ENCODE measurements at places on chromosomes 4 and X.

- DNase-seq, result no peak
Observed at GRCh38 chrX:126557151-126557550, 4.5 kb upstream of the DCAF12L1 start.

DNA sequence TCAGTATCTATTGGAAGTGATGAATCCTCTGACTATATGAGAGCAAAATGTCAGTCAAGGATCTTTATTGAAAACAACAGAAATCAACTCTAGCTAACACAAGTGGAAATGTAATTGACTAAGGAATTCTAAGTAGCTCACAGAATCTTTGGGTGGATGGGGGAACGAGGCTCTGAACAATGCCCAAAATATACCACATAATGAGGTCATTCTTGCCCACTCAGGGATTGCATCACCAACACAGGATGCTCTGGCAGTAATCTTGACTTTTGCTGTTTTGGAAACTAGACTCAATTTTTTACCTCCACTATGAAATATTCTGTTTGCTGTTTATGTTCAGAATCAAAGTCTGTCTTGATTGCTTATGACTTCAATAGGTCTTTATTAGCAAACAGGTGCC lies 127.4 kb upstream of the UNC5C start:
- peak; percentile 10 for DNase-seq

GRCh38 chr4:1414831-1415680 lies 8.8 kb upstream of the NKX1-1 start:
- DNase-seq, result no peak

DNA sequence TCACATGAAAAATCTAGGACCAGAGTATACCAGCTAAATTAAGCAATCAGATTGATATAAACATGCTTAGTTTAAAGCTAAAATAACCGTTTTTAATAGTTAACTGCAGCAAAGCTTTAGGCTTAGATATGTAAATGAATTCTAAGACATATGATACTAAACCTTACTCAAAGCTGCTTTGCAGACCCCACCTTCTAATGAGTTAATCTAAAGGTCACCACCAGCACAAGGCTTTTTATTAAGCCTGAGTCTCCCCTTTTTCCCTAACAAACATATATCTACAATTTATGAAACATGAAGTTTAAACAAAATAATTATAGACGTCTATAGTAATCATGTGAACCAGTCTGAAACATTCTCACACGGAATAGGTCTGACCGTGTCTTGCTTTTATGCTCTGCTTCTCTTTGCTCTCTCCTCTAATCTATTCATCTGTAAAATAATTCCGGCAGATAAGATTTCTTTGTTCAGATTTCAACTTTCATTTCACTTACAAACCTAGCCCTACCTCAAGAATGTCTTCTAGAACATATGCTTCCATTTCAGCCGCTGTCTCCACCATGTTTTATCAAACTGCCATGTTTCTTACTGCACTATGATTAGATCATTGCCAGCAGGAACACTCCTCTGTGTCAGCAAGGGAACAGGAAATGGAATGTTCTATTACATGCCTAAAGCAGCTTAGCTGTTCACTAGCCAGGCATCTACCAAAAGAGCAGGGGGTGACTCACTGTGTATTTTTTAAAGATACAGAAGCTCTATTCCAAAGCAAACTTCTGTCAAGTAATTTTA lies 35.9 kb downstream of the ANKRD17 start:
- DNase-seq, result peak; percentile 88

- DNase-seq, result peak; percentile 55
Observed at GRCh38 chrX:153953342-153953830, 8.9 kb upstream of the RENBP start.

DNA sequence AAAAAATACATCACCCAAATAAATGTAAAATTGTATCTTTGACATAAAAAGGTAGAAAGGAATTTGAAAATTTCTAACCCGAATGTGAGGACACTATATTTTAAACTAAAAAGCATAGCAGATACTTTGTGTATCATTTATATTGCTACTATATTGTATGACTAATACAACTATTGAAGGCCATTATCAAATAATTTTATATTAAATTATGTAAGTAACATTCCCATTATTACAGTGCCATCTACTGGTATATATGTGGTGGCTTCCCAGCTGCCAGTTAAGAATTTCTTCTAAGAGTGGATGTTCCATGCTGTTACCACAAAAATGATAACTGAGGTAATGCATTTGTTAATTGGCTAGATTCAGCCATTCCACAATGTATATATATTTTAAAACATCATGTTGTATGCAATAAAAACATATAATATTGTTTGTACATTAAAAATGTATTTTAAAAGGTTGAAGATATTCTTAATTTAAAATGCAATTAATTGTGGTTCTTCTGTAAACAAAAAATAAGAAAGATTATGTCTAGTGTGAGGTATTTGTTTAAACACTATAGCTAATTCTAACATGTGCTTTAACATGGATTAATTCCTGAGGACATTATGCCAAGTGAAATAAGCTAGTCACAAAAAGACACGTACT lies 65.3 kb downstream of the EGF start:
- DNase-seq, result peak; percentile 41

DNA sequence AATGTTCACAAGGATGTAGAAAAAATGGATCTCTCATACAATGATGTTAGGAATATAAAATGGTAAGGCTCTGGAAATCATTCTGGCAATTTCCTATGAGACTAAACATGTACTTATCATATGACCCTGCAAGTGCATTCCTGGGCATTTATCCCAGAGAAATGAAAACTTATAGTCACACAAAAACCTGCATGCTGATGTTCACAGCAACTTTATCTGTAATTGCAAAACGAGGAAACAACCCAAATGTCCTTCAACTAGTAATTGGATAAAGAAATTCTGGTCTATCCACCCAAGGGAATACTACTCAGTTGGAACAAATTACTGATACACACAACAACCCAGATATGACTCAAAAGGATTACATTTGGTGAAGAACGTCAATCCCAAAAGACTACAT lies 14.5 kb downstream of the ZCCHC18 start:
- DNase-seq, result no peak

- peak; percentile 71 for DNase-seq
Observed at GRCh38 chrX:20265221-20265725, 1.4 kb downstream of the RPS6KA3 start.

GRCh38 chr4:182510836-182511235 lies 267.6 kb downstream of the TENM3 start:
- DNase-seq, result no peak

GRCh38 chr4:61619528-61619927 lies 419.4 kb downstream of the ADGRL3 start:
- DNase-seq, result no peak

GRCh38 chr4:182207830-182208396 lies 35.3 kb upstream of the TENM3 start:
- peak; percentile 91 for DNase-seq

- DNase-seq, result no peak
Observed at GRCh38 chrX:146224442-146224841, 406.8 kb downstream of the SLITRK2 start.

- no peak for DNase-seq
Observed at GRCh38 chrX:18542131-18542530, 116.7 kb downstream of the CDKL5 start.

- DNase-seq, result no peak
Observed at GRCh38 chr4:142473218-142473959, 372.7 kb downstream of the INPP4B start.

DNA sequence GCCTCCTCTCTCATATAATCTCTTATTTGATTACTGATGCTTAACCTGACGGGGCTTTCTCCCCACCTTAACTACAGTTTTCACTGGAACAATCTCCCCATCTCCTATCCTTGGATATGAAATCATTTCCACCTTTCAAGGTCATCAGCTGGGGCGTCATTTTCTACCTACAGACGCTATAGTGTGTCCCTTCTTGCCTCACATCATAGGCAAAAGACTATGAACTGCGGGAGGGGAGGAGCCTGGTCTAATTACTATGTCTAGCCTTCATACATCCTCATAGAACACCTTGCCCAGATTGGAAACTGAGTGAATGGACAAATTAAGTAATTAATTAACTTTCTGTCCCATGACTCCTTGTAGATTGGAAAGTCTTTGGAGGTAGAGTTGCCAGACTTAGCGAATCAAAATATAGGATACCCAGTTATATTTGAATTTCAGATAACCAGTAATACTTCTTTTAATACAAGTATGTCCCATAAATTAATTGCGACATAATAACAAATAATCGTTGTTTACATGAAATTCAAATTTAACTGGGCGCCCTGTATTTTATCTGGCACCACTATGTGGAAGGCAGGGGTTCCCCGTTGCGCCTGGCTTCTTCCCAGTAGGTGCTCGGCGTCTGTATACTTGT lies 752 bp upstream of the ATP6AP2 start:
- DNase-seq, result no peak

- DNase-seq, result no peak
Observed at GRCh38 chr4:138291431-138291830, 49.3 kb upstream of the SLC7A11 start.

DNA sequence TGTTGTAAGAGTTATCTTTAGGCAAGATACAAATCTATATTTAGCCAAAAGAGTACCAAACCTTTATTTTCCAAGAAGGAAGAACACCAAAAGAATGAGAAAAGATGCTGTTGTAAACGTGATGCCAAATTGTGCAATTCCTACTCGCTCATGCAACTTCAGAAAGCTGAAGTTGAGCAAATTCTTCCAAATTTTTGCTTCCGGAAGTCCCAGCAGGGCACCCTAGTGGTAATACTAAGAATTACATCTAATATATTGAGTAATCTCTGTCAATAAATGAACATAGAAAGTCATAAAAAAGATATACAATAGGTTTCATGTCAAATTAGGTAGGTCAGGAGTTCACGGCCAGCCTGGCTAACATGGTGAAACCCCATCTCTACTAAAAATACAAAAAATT lies 36.0 kb upstream of the SMARCAD1 start:
- DNase-seq, result no peak

GRCh38 chr4:156638925-156639605 lies 332.5 kb downstream of the PDGFC start:
- peak; percentile 83 for DNase-seq

GRCh38 chrX:101287402-101287801 lies 3.7 kb downstream of the TAF7L start:
- DNase-seq, result peak; percentile 55

DNA sequence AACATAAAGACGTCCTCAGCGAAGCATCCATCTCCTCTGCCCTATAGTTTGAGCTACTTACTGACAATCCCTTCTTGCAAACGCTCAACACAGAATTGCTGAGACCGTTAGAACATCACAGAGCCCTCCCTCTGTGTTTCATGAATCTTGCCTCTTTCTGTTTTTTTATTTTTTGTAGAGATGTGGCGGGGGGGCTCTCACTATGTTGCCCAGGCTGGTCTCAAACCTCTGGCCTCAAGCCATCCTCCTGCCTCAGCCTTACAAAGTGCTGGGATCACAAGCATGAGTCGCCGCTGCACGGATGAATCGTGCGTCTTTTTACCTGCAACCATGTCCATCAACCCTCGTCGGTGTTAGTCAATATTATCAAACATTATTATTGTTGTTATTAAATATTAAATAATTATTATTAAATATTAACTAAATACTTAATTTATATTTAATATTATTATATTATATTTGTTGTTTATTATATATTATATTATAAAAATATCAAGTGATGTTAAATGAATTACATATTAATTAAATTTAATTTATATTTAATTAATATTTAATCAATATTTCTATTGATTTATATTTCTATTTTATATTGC lies 200.7 kb downstream of the CRLF2 start:
- no peak for DNase-seq

- no peak for DNase-seq
Observed at GRCh38 chrX:110046001-110046400, 43.1 kb downstream of the TMEM164 start.

- DNase-seq, result peak; percentile 11
Observed at GRCh38 chr4:98786866-98787265, 128.5 kb upstream of the TSPAN5 start.
